ENCODE measurements at places on chromosomes 4 and X. TPM values are rescaled to one million over a fixed set of nuclear protein-coding genes. Genes with fewer than 3 reads are reported as not detected.

SSX2 gene
- total RNA-seq: not detected

SLAIN2 gene
- 69.1 TPM for total RNA-seq

DNA sequence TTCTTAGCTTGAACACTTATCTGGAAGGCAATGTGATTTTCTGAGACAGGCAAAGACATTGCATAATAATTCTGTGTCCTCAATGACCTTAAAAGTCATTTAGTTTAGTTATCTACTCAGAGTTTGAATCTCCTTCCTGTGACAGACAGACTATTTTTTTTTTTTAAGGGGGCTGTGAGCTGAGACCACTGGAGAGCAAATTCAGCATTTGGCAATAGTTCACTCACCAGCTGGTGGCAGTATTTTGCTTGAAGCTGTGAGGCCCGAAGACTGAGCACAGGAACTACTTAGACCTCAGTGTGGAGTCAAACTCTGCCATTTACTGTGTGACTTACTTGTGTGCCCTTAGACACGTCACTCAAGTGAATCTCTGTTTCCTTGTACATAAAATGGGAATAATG is 22.9 kb upstream of the CPE start:
- peak; percentile 23 for DNase-seq

DNA sequence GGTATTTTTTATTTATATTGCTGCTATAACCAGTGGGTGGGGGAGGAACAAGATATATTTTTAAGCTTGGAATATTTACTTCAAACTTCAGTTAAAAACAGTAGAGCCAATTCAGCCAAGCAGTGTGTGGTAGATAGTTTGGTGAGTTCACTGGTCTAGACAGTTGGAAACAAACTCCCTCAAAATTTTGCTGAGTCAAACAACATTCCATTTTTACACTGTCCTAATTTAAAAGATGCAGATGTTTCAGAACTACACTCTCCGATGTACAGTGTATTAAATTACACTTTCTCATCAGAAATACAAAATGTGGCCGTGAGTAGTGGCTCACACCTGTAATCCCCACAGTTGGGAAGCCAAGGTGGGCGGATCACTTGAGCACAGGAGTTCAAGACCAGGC is 23.3 kb downstream of the PRKX start:
- no peak for DNase-seq

- DNase-seq: no peak
Measured at GRCh38 chr4:116303736-116304188, 781.6 kb downstream of the TRAM1L1 start.

GRCh38 chr4:91111556-91111955 is 984.4 kb downstream of the CCSER1 start:
- DNase-seq: no peak

DNA sequence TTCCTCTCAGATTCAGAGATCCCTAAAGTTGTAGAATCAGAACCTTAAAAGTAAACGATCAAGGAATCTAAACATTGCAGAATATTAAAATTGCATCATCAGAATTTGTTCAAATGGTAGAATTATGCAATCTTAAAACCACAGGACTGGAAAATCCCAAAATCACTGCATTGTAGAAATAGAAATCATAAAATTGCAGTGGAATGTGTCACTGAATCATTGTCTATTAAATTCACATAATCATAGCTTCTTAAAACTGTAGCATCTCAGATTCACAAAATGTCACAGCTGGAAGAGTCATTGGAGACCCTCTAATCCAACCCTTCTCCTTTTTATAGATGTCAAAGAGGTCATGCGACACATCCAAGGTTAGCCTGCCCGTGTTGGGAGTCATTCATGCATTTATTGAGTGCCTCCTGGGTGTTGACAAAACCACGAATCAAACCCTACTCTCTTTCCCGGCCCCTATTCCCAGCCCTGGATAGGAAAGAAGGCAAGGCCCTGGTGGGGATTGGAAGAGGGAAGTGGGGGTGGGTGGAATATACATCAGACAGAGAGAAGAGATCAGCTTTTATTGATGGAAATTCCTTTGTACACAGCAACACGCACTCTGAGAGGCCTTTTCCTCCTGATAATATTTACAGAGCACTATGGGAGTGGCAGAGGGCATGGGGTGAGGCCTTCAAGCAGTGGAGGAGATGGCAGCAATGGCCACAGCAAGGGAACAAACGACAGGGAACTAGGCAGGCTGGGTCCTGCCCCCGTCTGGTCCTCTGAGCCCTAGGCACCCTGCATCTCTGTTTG is 15.4 kb downstream of the IQSEC2 start:
- no peak for DNase-seq

DNA sequence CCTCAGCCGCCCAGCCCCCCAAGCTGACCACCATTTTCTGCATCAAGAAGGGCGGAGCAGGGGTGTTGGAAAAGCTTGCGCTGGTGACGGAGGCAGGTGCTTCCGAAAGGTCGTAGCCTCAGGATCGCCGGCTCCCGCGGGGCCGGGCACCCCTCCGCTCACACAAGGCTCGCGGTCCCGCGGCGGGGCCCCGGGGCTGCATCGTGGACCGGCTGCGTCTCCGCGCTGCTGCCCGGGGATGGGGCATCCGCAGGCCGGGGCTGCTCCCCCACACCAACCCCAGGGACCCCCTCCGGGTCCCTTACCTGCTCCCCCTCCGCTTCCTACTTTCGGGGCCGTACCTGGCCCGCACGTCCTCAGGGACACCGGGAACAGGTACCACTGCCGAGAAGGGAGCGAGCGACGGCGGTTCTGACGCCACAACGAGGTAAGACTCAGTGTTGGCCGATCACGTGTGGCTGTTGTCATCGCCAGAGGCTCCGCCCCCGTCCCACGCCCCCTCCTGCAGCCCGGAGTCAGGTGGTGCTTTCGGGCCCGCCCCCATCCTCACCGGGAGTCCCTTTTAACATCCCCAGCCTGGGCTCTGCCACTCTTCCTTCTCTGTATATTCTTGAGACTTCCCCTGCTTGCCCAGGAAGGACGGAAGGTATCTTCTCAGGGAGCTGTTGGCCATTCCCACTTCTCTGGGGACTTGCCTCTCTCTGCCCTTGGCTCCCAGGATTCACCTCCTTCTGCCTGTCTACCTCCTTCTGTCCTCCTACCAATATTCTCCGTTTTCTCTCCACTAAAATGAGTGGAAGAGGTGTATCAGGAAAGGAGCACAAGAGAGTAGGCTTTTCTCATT is at the start of gene BEX2:
BEX2 (minus strand) TSS at position 436 of the 844 bp plus-strand sequence. CDS start 1,014 bp downstream, outside the sequence.
- peak; percentile 88 for DNase-seq

- DNase-seq: peak; percentile 27
Measured at GRCh38 chrX:18377796-18378195, 23.3 kb upstream of the SCML2 start.

- no peak for DNase-seq
Measured at GRCh38 chrX:154828016-154828408, 6.5 kb downstream of the SMIM9 start.

DNA sequence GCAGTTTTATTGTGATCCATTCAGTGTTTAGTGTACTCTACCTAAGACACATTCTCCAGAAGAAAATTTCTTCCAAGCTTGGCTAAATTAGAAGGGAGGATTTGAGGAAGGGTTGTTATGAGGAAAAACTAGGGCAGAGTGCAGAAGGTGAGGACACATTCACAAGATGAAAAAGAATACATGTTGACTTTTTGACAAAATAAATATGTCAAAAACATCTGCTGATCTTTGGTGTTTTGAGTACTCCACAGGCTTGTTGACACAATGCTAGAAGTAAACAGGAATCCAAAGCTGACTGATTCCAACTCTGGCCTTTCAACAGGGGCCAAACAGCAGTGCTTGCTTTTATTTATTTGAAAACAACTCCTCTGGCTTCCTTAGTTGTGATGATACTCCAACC is 125.8 kb upstream of the SLC7A11 start:
- DNase-seq: no peak

CCDC120 gene
- total RNA-seq: 16.2 TPM

DNA sequence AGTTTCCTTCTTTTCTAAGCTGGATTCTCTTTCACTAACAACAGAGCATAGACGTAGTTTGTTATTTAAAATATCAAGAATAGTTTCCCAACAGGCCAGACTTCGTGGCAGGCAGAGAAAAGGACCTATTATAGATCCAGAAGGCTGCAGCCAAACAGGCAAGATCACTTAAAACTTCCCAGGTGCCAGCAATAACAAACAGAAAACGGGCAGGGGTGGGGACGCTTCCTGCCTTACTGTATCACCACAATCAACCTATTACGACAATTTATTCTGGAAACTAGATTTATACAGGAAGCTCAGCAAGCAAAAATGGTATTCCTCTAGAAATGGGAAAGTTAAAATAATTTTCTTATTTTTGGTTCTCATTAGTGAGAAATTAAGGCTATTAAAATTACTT is 22.1 kb downstream of the RWDD4 start:
- DNase-seq: no peak

- DNase-seq: no peak
Measured at GRCh38 chr4:110625576-110626257, 2.8 kb upstream of the PITX2 start.

DNA sequence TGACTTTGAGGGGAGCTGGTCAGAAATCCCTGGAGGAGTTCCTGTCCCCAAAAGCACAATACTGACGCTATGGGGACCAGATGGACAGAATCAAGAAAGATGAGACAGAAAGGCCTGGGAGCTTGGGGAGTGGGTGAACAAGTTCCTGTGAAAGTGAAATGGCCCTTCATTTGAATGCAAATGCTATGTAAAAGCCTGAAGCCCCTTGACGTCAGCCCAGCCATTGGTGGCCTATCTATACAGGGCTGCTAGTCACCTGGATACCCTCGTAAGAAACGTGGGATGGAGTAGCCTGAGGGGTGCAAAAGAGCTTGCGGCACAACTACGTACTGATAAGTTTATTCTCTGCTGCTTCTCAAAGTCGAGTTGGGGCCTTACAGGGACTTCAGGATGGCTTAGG is at the start of gene CDX4:
CDX4 (plus strand) TSS at position 223 of the 400 bp plus-strand sequence. CDS start 201 bp downstream, outside the sequence.
- no peak for DNase-seq

- no peak for DNase-seq
Measured at GRCh38 chr4:13054420-13054970, 429.6 kb downstream of the RAB28 start.

ITIH6 gene
- not detected for total RNA-seq

GRCh38 chrX:85992811-85993229 is 54.5 kb downstream of the CHM start:
- DNase-seq: no peak

GRCh38 chrX:81355436-81355835 is 153.5 kb downstream of the SH3BGRL start:
- no peak for DNase-seq

- no peak for DNase-seq
Measured at GRCh38 chr4:8325291-8325973, 55.9 kb downstream of the HTRA3 start.

RAP2C gene
- 56.0 TPM for total RNA-seq

- no peak for DNase-seq
Measured at GRCh38 chrX:103879339-103879738, 47.3 kb upstream of the RAB9B start.
